Chondrocyte (in vitro differentiated cells): ENCODE measurements at places on chromosomes 5 and 9.
A peak's percentile ranks its signal among the peaks of the same experiment; 100 is the strongest.

GRCh38 chr5:1950096-1950707 is 67.5 kb upstream of the IRX4 start:
- H3K27me3 ChIP-seq = peaks cover 41% of the 10 kb centered on the region
- no peak overlapping the region for H3K27ac ChIP-seq
- DNase-seq = no peak

DNA sequence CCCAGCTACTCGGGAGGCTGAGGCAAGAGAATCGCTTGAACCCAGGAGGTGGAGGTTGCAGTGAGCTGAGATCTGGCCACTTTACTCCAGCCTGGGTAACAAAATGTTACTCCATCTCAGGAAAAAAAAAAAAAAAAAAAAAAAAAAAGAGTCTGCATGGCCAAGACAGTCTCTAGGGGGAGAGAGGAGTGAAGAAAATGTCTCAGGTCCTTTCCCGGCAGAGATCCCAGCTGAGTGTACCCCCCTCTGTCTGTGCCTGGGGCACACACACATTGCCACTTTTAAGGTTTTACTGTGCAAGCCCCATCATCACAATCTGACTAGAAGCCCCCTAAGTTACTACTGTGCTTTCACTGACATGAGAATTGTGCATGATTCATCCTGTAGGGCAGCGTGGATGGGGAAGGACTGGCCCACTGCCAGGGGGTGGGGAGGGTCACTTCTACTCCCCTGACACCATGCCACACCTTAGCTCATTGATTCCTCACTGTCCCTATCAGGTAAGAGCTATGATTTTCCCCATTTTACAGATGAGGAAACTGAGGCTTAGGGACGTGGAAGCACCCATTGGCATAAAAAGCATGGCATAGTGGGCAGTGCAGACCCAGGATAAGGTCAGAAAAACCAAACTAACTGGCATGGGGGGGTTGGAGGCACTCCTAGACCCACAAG is 102.3 kb upstream of the LARP1 start:
- no peaks in the 10 kb centered on the region for H3K36me3 ChIP-seq
- H3K4me1 ChIP-seq = peaks cover 5% of the 10 kb centered on the region
- DNase-seq = peak; percentile 30
- no peaks in the 10 kb centered on the region for H3K27me3 ChIP-seq
- H3K27ac ChIP-seq = no peak overlapping the region
- no peak overlapping the region for H3K4me3 ChIP-seq

DNA sequence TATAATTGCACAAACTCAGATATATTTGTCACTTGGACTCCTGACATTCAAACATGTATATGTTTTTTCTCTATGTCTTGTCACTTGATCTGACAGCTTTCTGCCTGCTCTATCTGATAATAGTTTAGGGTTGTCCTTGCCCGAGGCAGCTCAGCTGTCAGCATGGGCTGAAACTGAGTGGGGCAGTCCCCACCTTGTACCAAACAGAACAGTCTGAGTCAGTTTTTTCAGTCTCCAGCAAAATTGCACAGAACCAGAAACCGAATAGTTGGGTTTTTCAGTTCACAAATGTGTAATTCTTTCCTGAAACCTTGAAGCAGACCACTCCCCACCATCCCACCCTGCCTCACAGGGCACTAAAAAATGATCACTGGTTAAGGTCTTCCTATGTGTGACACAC is 9.5 kb upstream of the HAND1 start:
- H3K27ac ChIP-seq = no peak overlapping the region
- H3K4me3 ChIP-seq = no peak overlapping the region
- no peaks in the 10 kb centered on the region for H3K36me3 ChIP-seq
- DNase-seq = no peak

DNA sequence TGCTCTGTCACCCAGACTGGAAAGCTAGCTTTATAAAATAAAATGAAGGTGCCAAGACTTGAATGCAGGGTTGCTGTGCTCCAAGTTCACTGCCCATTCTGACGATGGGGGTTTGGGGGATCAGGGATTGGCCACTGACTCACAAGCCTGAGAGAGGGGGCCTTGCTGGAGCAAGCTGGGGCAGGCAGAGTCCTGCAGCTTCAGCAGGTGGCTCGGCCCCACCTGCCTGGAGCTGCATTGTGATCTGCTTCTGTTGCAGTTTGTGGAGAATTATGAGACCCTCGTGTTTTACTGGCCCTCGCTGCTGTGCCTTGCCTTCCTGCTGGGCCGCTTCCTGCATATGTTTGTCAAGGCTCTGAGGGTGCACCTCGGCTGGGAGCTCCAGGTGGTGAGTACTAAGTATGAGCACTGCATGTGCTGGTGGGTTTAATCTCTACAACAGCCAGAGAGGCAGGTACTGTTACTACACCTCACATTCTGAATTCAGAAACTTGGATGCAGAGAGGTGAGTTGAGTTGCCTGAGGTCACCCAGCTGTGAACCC is 31.1 kb upstream of the CCDC180 start:
- H3K27ac ChIP-seq = no peak overlapping the region
- no peaks in the 10 kb centered on the region for H3K27me3 ChIP-seq
- no peak overlapping the region for H3K4me3 ChIP-seq
- no peak for DNase-seq

GRCh38 chr5:159459951-159460538 is 129.8 kb upstream of the IL12B start:
- no peaks in the 10 kb centered on the region for H3K36me3 ChIP-seq
- no peak for DNase-seq
- peaks cover 9% of the 10 kb centered on the region for H3K4me1 ChIP-seq
- H3K27ac ChIP-seq = no peak overlapping the region

DNA sequence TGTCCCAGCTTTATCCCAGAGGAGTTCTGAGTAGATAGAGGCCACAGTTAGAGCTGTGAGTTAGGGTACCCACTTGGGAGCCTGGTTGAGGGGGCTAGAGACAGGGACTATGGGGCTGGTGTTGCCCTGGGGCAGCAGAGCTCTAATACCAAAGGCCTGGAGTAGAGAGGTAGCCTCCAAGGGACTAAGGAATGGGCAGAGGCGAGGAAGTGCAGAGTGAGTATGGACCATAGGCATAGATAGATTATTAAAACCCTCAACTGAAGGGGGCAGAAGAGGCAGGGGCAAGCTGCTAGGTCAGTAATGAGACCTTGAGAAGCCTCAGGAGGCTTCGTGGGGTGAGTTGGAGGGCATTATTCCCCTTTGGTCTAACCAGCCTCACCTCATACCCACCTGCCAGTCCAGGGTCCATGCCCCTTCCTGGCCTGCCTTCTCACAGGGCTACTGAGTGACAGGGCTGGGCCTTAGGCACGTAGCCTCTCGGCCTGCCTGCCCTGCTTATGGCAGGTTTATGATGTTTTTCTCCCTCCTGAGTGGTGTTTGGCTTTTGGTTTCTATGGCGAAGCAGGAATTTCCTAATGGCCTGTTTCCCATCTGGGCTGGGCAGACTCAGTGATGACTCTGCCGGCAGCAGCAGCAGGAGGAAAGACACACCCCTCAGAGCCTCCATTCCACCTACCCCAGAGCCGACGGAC is 8.0 kb downstream of the PDLIM4 start:
- no peak overlapping the region for H3K4me3 ChIP-seq
- peaks cover 25% of the 10 kb centered on the region for H3K36me3 ChIP-seq
- DNase-seq = no peak
- no peaks in the 10 kb centered on the region for H3K27me3 ChIP-seq

GRCh38 chr5:62192958-62193357 is 113.0 kb upstream of the KIF2A start:
- H3K4me1 ChIP-seq = no peaks in the 10 kb centered on the region
- H3K36me3 ChIP-seq = no peaks in the 10 kb centered on the region
- DNase-seq = no peak
- no peak overlapping the region for H3K4me3 ChIP-seq
